Colonic mucosa (tissue), 4 donors: ENCODE measurements at places on chromosomes 16 and 17.
A peak's percentile ranks its signal among the peaks of the same experiment; 100 is the strongest.

DNA sequence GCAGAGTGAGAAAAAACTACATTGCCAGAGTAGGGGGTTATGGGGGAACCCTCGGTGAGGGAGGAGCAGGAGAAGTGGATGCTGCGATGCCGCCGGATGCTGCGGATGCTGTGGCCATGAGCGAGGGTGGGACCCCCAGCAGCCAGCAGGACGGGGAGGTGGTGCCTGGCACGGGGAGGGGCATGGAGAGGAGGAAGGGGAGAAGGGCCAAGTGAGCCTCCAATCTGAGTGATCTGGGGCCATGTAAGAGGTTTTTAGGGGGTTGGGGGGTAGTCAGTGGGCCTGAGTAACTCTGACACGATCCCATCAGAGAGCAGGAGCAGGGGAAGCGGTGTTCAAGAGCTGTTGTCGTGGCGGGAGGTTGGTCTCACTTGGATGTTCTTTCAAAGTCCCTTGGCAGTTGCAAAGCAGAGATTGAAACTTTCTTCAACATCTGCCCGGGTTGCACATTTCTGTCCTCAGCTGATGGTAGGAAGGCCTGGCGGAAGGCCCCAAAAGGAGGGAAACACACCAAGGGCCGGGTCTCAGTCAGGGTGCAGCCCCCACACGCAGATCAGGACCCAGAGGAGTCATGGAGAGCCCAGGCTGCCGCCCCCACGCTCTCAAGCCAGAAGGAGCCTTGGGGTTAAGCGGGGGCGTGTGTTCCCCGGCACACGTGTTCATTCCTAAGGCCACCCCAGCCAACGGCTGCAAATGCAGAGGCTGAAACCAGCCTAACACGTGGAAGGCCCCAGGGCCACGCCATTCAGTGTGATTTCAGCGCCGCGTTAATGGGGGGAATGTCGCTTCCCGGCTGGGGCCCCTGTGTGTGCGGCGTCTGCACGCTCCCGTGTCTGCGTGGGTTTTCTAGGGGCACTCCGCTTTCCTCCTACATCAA is 81.7 kb downstream of the ZDHHC7 start:
- no peak for DNase-seq

DNA sequence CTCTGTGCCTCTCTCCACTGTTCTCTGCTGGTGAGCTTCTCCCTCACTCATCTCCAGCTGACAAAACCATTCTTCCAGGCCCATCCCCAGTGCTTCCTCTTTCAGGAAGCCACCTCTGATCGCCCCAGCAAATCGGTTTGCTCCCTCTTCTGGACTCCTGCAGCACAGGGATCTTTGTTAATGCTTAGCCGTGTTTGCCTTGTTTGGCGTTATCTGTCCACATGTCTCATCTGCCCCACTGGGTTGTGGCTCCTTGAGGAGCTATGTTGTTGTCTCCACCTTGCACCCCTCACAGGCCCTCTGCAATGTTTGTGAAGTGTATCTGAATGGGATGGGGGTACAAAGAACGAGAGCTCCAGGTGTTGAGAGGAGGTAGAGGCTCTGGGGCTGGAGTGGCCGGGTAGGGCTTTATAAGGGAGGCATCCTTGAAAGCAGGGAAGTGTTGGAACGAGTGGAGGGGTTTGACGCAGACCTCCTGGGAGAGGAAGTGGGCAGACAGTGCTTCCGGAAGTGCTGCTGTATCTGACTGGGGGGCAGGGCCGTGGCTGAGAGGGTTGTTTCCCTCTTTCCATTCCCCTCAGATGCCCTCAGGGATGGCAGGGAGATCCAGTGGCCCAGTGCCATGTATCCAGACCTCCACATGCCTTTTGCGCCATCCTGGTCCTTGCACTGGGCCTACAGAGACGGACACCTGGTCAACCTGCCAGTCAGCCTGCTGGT is 27.8 kb downstream of the CASKIN2 start:
- peak; percentile 36 for DNase-seq

DNA sequence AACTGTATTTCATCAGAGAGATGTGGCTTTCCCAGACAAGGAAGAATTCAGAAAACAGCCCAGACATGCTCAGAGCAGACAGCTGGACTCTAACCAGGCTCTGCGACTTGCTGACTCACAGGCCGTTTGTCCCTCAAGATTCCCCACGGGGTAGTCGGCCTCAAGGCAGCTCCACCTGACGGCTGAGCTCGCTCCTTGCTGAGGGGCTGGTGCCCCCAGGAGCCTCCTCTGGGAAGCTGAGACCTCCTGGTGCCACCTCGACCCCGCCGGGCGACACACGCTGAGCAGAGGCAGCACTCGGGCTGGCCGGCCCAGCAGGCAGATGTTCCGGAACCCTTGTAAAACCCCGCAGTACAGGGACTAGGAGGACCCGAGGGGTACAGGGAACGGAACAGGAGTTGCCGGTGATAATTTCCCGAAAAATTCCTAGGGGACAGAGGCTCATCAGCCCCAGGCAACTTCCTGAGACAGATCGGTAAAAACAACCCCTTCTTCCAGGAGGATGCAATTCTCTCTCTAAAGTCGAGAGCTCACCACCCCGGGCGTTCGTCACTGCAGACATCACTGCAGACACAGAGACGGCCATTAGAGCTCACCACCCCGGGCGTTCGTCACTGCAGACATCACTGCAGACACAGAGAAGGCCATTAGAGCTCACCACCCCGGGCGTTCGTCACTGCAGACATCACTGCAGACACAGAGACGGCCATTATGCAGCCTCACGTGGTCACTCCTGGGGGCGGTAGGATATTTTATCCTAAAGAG is 19.9 kb downstream of the RPH3AL start:
- DNase-seq: no peak

- no peak for DNase-seq
Measured at GRCh38 chr16:54986409-54986808, 55.7 kb downstream of the IRX5 start.

GRCh38 chr17:57080718-57081117 is 4.3 kb upstream of the AKAP1 start:
- DNase-seq: no peak
